A172 (cell line): ENCODE measurements at places on chromosomes 2 and 18.
A peak's percentile ranks its signal among the peaks of the same experiment; 100 is the strongest.

DNA sequence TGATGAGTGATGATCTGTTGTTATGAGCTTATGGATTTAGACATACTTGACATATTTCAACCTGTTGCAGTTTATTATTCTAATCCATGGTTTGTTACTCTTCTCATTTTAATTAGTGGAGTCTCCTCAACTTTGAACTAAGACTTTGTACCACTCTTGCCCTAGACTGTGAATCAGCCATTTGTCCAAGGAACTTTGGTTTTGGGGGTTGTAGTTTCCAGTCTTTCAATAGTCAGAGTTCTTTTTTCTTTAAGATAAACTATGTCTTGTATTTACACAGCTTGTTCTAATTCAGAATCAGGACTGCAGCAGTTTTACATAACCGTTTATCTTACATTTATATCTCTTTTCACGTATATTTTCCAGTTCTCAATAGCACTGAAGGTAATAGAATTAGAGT is 133.6 kb downstream of the GULP1 start:
- no peak for DNase-seq

DNA sequence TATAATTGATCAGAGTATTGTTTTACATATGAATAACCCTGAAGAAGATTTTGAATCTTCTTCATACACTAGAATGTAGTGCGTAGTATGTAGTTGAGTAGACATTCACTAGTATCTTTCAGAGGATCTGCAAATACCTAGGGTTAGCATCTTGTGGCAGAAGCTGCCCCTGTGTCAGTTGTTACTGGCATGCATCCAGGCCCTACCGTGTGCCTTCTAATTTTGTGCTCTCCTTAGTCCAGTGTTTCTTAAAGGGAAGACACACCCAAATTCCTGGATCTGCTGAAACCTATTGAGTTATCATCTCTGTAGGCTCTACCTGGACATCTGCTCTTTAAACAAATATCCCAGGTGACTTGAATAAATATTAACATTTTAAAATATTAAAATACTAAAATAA is 99.7 kb upstream of the SERTAD2 start:
- no peak for DNase-seq

- no peak for DNase-seq
Measured at GRCh38 chr2:178277741-178278197, 83.5 kb downstream of the OSBPL6 start.

- DNase-seq: no peak
Measured at GRCh38 chr2:174859563-174860169, 95.4 kb upstream of the CHRNA1 start.

DNA sequence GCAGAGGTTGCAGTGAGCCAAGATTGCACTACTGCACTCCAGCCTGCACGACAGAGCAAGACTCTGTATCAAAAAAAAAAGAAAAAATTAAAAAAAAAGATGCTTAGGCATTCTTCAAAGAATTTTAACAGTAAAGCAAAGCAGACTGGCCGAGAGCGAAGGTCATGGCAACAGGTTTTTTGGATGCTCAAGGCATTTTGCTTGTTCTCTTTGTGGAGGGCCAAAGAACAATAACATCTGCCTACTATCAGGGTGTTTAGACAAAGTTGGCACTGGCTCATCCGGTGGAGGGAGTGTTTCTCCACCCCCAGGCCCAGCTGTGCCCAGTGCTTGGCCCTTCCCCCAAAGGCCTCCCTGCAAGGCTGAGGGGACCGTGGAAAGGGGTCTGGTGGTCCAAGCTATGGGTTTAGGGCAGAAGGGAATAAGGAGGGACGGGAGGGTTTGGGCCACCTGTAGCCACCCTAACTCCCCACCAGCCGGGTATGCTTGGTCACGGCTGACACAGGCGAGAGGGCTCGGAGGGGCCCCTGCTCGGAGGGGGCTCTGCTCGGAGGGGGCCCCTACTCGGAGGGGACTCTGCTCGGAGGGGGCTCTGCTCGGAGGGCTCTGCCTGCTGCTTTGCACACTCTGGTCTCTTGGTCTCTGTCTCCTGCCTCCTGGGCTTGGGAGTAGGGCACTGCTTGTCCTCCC is 26.7 kb upstream of the ALLC start:
- DNase-seq: no peak

DNA sequence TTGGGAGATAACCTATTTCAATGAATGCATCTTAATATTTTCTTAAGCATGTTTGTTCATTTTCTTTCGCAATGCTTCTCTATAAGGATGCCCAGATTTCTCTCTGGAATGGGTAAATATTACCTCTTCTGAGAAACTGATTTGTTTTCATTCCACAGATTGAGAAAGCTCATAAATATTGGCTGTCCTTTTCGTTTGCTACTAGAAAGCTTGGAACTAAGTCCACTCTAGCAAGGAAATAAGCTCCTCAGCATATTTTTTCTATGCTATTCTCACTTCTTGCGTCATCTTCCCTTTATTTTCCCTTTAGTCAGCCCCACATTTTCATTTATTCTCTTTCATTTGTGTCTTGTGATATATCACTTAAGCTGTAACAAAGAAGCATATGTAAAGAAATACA is 76.3 kb downstream of the ANTXR1 start:
- DNase-seq: no peak

- DNase-seq: no peak
Measured at GRCh38 chr2:55703350-55703749, 9.7 kb upstream of the PNPT1 start.

GRCh38 chr18:80253871-80254492 is 6.7 kb upstream of the PARD6G start:
- no peak for DNase-seq

DNA sequence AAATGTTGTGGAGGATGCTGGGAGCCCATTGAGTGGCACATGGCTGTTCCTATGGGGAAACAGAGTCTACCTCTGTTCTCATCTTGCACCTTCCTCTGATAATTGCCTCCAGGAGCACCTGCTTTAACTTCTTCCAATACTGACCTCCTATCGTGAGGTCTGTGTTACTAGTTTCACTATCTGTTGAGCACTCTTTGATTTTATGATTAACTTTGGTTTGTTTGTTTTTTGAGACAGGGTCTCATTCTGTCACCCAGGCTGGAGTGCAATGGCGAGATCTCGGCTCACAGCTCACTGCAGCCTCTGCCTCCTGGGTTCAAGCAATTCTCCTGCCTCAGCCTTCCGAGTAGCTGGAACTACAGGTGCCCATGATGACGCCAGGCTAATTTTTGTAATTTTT is 12.1 kb upstream of the RFX8 start:
- DNase-seq: no peak

- peak; percentile 62 for DNase-seq
Measured at GRCh38 chr2:109009920-109010610, 21.0 kb upstream of the EDAR start.

GRCh38 chr2:240371129-240372000 is 64.1 kb upstream of the GPC1 start:
- DNase-seq: no peak

GRCh38 chr2:12273111-12273510 is 443.6 kb upstream of the TRIB2 start:
- DNase-seq: no peak

DNA sequence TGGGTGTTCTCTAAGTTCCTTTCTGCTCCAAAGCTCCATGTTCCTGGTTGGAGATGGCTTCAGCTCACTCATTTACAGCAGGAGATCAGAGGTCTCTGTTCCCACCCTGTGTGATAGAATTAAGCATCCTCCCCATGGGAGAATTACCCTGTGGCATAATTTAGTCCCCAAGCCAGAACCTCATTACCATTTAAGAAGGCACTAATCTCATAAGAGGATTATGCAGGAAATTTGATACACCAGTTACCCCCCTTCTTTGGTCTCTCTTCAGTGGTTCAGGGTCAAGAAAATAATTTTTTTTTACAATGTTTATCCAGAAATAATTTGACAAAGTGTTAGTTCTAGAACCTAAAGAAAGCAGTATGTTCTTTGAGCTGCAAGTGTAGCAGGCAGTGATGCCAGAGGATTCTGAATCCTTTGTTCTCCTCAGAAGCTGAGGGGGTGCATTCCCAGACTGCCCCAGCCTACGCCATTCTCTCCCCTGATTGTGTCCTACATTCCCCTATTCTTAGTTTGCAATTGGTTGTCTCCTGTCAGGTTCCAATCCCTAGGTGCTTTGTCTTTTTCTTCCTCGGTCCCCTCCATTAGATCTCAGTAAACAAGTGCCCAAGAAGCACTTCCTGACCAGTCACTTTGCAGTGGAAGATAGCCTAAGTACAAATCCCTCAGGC is 163.6 kb downstream of the PRKCE start:
- no peak for DNase-seq

GRCh38 chr2:174553811-174554493 is 43.7 kb downstream of the WIPF1 start:
- no peak for DNase-seq

- peak; percentile 48 for DNase-seq
Measured at GRCh38 chr2:131413148-131413747, 49.3 kb upstream of the RAB6D start.

- no peak for DNase-seq
Measured at GRCh38 chr2:226183550-226183949, 616.1 kb downstream of the IRS1 start.
